ENCODE measurements at places on chromosomes 5 and 9. TPM values are rescaled to one million over a fixed set of nuclear protein-coding genes. Genes with fewer than 3 reads are reported as not detected.

DNA sequence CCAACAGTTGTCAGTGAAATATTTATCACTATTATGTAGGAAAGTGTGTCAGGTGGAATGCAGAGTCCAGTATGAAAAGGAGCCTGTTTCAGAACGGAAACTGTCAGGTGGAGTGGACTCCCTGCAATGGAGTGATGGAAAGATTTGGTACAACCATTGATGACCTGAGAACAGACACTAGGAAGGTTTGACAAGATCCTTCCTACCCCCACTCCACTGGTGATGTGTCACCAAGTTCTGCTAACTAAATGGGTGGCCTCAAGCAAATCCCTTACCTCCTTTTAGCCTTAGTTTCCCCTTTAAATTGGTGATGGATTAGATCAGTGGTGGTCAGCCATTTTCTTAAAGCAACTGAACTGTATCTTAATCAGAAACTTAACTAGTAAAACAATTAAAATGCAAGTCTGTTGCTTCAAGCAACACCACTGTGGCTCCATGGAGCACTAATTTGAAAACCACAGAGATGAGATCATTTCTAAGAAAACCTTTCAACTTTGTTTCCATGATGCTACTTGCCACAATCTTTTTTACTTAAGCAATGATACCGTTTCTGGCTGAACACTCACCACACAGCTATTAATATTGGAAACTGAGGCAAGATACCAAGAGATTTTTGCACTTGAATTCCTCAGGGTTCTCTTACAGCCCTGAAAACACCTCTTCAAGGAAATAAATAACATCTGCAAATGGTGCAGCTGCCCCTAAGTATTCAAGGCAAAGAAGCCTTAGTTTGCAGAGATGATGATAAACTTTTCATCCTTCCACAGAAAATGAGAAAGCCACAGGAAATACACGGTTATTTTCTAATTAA is 140.6 kb downstream of the ERCC6L2 start:
- DNase-seq = no peak

NUTM2F gene
- not detected for polyA plus RNA-seq

IFNE gene
- polyA plus RNA-seq = not detected

GRCh38 chr9:82797534-82797933 is 265.4 kb downstream of the RASEF start:
- DNase-seq = no peak

BTNL9 gene
- polyA plus RNA-seq = 8.6 TPM

DNA sequence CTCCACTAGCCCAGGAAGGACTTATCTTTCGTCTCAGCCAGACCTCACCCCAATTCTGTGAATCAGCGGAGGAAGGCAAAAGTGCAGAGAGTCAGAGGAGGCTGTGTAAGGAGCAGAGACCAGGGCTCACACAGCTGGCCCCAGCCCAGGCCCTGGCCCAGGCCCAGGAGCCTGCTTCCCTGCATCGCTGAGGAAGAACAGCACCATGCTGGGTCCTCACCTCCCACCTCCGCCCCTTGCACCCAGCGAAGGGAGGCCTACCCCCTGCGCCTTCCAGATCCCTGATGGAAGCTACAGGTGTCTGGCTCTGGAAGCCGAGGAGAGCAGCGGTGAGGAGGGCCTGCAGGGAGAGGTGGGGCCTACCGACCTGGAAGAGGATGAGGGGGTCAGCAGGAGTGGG is 22.3 kb upstream of the SYNPO start:
- no peak for DNase-seq

Measured in kidney (tissue), 22 donors.